ENCODE measurements at places on chromosomes 12 and 14.

DNA sequence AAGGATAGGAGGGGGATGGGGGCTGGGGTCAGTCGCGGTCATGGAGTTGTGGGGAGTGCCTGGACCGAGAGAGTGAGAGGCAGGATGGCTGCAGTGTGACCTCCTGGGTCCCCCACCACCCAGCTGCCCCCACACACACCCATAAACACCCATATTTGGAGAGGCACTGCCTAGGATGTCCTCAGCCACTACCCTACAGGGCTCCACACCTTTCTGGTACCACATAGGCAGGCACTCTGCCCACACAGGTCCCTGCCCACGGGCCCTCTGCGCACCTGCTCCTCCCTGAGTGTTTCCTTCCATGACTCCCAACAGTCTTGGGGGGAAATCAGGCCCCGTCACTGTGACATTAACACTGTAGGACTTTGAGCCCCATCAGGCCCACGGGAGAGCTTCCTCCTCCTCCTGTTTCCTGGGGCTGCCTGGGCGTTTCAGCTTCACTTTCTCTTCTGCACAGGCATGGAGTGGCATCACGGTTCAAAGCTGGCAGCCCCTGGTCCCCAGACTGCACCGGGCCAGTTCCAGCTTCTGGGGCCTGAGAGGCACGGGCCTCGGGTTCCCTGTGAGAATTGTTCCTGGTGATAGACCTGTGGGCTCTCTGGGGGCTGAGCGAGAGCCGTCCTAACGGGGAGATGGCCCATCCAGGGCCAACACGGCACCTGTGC is 207.0 kb upstream of the C14orf180 start:
- DNase-seq = no peak

DNA sequence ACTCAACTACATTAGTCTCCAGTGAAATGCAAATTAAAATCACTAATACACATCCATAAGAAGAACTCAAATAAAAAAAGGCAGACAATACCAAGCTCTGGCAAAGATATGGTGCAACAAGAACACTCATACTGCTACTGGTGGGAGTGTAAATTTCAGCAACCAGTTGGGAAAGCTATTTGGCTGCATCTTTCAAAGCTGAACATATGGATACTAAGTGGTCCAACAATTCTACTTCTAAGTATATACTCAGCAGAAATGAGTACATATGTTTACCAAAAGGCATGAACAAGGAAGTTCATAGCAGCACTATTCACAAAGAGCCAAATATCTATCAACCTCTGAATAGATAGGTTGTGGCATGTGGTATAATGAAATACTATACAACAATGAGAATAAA is 27.3 kb downstream of the CAPS2 start:
- no peak for DNase-seq

DNA sequence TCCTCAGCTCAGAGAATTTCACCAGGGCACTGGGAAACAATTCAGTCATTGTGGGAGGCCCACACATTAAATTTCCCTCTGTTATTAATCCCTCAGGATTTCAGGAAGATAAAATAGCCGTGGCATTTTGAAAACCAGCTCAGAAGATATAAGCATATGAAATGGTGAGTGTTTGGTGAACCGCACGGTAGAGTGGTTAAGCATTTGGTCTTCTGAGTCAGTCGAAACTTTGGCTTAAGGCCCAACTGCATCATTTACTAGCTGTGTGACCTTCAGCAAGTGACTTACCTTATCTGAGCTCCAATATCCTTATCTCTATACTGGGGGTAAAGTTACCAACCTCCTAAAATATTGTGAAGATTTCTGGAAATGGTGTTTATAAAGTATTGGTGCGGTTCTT is 5.2 kb upstream of the VRK1 start:
- no peak for DNase-seq

- DNase-seq = no peak
These were observed 107.1 kb downstream of the NTN4 start for GRCh38 chr12:95683418-95683817.

DNA sequence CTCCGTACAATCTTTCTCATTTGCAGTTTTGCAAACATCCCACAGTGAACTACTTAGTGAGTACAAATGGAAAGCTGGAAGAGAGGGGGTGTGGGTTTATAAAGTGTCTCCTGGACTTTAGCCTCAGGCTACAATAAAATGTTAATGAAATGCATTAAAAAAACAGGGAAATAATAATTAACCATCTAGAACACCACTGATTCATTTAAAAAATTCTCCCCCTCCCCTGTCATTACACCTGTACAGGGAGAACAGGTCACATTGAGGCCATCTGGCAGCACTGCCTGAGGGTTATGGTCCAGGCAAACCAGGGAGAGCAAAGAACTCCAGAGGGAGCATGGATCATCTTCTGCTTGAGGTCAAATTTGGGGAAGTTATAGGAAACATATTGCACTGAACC is 96.3 kb downstream of the TSPAN8 start:
- no peak for DNase-seq

DNA sequence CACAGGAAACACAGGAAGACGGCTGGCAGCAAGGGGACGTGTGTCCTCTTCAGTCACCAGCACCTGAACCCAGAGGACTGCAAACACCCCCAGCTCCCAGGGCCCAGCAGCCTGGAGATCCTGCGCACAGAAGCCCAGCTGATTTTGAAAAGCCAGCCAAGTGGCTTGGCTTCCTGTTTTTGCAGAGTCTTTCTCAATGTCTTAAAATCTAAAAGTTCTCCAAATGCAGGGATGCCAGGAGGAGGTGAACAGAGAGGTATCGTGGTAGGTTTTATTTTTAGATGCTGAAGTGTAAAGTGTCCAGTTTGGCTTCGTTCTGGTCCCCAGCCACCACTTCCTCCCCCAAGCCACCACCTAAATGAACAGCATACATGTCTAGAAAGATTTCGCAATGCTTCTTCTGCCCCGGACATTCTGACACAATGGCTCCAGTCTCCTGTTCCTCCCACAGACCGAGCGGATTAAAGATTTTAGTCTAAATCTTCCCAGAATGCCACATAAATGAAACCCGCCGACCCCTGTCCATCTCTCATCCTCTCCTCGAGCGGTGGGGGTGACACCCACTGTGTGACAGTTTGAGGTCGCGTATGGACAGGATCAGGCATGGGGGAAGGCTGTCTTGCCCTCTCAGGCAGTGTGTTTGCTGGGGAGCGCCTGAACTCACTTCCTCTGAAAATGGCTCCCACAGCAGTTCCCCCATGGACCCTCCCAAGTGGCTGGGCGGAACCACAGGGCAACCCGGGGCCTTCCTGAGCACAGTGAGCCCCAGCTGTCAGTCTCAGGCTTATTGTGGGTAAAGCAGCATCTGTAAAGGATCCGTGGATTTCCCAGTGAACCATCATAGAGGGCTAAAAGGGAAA is 41.6 kb downstream of the ITPK1 start:
- no peak for DNase-seq

DNA sequence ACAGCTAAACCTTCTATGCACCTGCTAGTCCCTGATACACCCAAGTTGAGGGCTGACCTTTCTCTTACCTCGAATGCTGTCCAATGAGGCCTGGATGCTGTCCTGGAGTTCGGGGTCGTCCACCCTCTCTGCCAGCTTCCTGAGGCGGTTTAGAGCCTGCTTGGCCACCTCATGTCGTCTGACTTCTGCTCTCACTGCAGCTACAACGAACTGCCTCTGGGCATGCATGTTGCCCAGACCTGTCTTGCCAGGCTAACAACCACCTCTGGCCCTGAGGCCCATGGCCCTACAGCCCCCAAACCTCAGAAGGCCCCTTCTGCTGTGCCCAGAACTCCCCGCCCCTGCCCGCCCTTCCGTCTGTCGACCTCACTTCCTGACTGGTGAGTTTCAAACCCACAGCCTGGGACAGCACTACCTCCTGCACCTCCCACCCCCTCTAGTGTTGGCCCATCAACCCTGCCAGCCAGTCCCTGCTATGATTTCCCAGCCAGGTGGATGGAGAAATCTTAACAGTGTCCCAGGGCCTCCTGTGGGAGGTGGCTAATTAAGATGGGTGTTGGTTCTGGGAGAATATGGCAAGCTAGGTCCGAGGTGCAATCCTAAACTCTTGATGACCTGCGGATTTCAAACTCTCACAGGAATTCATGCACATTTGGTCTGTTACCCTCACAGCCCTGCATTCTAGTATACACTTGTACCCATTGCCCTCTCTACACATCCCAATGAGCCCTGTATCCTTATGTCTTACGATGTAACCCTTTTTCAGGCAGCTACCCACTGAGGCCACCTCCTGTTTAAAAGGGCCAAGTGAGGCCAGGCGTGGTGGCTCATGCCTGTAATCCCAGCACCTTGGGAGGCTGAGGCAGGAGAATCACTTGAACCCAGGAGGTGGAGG is 2.7 kb upstream of the TSPAN31 start:
- DNase-seq = no peak

DNA sequence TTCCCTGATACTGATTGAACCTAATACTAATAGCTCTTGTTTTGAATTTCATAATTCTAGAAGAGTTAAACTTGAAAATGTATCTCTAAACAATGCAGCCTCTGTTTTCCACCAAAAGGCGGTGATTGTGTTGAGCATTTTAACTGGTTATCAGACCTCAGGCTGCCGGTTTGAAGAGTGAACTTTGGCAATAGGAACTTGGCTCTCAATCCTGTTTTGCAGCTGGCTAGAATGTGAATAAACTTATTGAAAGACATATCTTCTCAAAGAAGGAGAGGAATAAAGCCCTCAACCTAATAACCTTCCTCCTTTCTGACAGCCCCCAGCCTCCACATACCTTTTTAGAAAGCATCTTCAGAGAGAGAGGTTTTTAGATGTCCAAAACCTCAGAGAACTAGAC is 105.4 kb downstream of the SRGAP1 start:
- DNase-seq = no peak

DNA sequence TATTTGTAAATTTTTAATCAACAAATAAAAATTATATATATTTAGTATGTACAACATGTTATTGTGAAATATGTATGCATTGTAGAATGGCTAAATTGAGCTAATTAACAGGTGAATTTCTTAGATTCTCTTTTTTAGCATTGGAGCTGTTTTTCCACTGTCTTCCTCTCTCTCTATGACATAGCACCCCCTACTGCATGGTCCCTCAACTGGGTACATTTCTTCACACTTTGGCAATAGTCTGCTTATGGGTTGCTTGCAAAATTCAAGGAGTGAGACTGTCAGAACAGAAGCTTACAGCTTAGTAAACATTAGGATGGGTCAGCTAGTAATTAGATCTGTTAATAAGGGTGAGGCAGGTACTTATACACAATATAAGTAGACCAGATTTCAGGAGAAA is 658.5 kb upstream of the MGAT4C start:
- no peak for DNase-seq

- no peak for DNase-seq
These were observed 1.3 kb upstream of the ZDHHC17 start for GRCh38 chr12:76762601-76762980.

GRCh38 chr12:108131657-108132126 is 2.6 kb downstream of the WSCD2 start:
- no peak for DNase-seq

DNA sequence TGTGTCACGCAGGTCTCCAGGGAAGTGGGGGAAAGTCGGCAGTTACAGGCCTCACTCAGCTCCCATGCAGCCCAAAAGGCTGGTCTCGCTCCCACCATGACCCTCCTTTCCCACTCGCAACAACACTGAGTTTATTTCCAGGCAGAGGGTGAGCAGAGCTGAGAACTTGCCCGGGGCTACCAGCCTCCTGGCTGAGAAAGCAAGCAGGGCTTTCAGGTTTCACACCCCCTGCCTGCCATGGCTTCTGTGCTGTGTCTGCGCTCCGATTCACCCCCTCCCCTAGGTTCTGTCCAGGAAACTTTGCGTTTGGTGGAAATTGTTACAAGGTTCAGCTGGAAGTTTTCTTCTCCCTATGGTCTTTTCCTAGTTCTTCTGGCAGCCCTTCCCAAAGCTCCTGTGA is 17.1 kb downstream of the OR10G2 start:
- DNase-seq = no peak

GRCh38 chr14:38696925-38697324 is 406.1 kb downstream of the SEC23A start:
- DNase-seq = no peak

DNA sequence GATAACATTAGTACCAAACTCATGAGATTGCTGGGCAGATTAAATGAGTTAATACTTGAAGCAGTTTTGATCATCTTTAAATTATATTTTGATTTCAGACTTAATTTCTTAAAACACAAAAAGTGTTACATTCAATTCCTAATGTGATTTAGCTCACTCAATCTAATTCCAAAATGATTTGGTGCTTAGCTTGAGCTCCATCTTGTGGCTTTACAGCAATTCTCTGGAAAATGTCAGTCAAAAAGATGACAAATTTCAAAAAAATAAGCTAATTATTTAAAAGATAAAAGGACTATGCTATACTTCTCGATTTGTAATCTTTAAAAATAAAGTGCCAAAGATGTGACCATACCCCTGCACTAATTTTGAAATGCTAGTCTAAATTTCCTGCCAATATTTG is 10.1 kb downstream of the LLPH start:
- DNase-seq = no peak

- DNase-seq = no peak
These were observed 4.1 kb downstream of the GCN1 start for GRCh38 chr12:120190386-120190785.

DNA sequence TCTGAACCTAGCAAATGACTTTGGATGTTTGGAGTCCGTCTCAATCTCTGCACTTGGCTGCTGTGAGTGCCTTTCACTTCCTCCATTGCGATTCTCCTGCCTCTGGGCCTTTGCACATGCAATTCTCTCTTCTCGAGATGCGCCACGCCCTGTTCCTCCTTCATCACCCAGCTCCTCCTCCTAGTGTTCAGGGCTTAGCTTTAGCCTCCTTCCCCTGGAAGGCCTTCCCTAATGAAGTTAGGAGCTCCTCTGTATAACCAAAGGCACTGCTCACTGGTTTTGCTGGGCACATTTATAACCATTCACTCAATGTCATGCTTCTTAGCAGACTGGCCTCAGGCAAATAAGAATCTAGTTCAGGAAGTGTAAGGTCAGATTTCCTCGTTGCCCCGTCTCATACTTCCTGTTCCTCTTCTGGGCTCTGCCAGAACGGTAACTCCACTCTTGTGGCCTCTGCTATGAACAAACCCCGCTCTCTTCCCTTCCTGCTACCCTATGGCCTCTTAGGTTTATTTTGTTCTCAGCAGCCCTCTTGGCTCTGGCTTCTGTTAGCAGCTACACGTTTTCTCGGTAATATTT is 171.4 kb downstream of the CRADD start:
- no peak for DNase-seq

DNA sequence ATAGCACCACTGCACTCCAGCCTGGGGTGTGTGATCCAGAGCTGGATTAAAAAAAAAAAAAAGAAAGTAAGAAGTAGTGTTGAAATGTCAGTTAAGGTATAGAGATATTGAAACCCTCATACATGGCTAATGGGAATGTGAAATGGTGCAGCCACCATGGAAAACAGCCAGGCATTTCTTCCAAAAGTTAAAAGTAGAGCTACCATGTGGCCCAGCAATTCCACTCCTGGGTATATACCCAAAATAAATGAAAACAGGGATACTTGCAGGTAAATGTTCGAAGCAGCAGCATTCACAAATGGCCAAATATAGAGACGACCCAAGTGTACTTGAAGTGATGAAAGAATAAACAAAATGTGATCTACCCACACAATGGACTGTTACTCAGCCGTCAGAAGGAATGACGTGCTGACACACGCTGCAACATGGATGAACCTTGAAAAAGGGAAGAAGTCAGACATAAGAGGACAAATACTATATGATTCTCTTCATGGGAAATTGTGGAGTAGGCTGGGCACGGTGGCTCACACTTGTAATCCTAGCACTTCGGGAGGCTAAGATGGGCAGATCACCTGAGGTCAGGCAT is 15.2 kb downstream of the IL31 start:
- no peak for DNase-seq

Measured in esophagus squamous epithelium (tissue), 5 donors.